ENCODE measurements at places on chromosomes 3 and 15. TPM values are rescaled to one million over a fixed set of nuclear protein-coding genes. Genes with fewer than 3 reads are reported as not detected.

The LPCAT4 gene
- total RNA-seq = 22.9 TPM

The PHLDB2 gene
- 68.1 TPM for total RNA-seq

The CLDN16 gene
- 0.39 TPM for total RNA-seq

The POC1A gene
- 14.8 TPM for total RNA-seq

The SUCNR1 gene
- total RNA-seq = not detected

The STAC gene
- 29.0 TPM for total RNA-seq

The ACKR2 gene
- 0.67 TPM for total RNA-seq

The PCBP4 gene
- 56.2 TPM for total RNA-seq

The NUDT16 gene
- 10.6 TPM for total RNA-seq

All from mammary microvascular endothelial cell (primary cell).